ENCODE measurements at places on chromosomes 2 and 18. TPM values are rescaled to one million over a fixed set of nuclear protein-coding genes. Genes with fewer than 3 reads are reported as not detected.
A peak's percentile ranks its signal among the peaks of the same experiment; 100 is the strongest.

- DNase-seq: peak; percentile 9
Measured at GRCh38 chr2:48105848-48106247, 199.6 kb upstream of the FBXO11 start.

GRCh38 chr18:70005580-70005979 is 57.9 kb upstream of the CD226 start:
- DNase-seq: no peak

- DNase-seq: no peak
Measured at GRCh38 chr18:59690996-59691395, 6.2 kb downstream of the CCBE1 start.

GRCh38 chr2:129906861-129907235 is 72.6 kb upstream of the RAB6C start:
- DNase-seq: no peak

GALNT14 gene
- 5.6 TPM for polyA plus RNA-seq

- peak; percentile 47 for DNase-seq
Measured at GRCh38 chr2:128322715-128323554, 4.3 kb upstream of the HS6ST1 start.

GRCh38 chr2:8534729-8535468 is 147.0 kb upstream of the ID2 start:
- no peak for DNase-seq

GRCh38 chr2:144517866-144518747 is 1.8 kb downstream of the ZEB2 start:
- DNase-seq: peak; percentile 53

GRCh38 chr18:76995896-76996295 is 136.7 kb downstream of the MBP start:
- DNase-seq: no peak

MAP3K19 gene
- polyA plus RNA-seq: not detected

DNA sequence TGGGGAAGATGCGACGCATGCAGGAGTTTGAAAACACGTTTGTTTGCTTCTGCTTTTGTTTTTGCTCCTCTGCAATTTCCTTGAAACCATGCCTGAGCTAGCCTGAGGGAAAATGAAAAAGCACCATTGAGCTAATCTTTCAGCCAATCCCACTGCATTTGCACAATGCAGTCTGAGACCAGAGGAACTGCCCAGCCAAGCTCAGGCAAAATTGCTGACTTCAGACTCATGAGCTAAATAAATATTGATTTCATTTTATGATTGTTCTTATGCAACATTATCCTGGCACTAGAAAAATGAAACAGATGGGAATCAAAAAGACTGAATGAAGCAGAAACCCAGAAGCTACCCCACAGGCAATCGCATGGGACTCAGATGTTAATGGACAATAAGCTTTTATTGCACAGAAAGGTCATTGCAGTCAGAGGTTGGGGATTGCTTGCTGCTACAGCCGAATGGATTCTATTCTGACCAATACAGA is 37.0 kb downstream of the TPRKB start:
- DNase-seq: no peak
